RWPE2 (cell line): ENCODE measurements at places on chromosomes 5 and 9.

DNA sequence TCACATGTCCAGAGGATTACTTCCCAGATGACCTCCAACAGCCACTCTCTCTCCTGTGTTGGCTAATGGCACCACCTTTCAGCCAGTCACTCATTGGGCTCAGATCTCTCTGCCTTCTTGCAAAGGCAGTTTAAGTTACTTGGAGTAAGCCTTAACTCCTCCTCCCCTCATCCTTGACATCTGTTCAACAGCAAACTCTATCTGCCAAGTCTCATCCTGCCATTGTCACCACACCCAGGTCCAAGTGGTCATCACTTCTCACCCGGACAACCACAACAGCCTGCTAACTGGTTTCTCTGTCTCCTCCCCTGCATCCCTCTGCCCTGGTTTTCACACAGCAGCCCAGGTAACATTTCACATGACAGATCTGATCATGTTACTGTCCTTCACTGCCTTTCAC is 58.5 kb downstream of the DCP2 start:
- DNase-seq: no peak

DNA sequence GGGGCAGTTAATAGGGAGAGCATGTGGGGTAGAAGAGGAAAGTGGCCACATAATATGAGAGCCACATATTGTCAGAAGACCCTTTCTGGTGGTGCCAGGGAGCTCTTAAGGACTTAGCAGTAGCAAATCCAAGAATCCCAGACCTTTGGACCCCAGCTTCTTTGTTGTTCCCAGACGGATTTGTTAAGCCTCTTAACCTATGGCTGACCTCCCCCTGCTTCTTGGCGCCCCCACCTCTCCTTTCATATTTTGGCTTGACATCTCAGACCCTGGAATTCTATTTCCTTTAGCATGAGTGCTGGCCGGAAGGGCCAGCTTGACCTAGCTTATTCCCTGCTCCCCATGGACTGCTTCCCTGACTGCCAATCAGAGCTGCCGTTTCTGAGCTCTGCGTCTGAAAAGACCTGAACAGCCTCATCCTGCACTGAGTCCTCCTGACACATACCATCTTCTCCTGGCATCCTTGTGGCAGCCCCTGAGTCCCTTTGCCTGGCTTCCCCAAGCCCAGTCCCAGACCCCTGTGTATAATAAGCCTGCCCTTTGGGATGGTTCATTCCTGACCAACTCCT is 116.3 kb downstream of the PRKACG start:
- DNase-seq: no peak

DNA sequence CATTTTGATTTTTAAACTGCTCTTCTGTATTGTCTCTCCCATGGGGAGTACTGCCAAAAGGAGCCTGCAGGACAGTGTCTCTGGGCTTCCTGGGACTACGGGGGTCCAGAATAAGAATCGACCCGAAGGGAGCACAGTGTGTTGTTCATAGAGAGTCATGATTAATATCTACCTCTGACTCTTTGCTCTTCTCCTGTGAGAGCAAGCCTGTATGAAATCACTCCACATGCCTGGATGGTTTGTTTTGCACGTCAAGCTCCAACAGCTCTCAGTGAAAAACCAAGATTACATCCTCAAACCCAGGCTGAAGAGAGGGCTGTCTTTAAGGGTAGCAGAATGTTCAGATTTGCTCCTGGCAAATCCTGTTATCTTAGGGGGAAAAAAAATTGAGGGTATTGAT is 1860.0 kb upstream of the WWC1 start:
- no peak for DNase-seq

GRCh38 chr5:121378046-121378445 is 473.6 kb upstream of the FTMT start:
- DNase-seq: no peak

GRCh38 chr9:125993466-125993865 is 246.3 kb downstream of the PBX3 start:
- no peak for DNase-seq

DNA sequence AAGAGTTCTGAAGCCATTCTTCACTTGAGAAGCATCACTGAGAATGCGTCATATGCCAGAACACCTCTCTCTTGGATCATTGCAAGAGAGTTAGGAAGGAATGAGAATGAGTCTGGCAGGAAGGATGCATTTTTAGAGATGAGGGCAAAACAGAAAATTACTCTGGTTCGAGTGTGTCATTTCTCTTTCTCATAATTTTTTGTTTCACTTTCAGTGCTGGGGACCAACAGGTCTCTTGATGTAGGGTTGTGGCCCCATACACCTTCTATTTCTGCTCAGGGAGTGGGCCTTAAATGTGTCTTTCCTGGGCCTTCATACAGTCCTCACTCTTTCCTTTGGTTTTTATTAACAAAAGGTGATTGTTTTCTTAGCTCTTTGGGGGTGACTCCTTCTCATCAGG is 302.4 kb downstream of the NR3C1 start:
- no peak for DNase-seq

DNA sequence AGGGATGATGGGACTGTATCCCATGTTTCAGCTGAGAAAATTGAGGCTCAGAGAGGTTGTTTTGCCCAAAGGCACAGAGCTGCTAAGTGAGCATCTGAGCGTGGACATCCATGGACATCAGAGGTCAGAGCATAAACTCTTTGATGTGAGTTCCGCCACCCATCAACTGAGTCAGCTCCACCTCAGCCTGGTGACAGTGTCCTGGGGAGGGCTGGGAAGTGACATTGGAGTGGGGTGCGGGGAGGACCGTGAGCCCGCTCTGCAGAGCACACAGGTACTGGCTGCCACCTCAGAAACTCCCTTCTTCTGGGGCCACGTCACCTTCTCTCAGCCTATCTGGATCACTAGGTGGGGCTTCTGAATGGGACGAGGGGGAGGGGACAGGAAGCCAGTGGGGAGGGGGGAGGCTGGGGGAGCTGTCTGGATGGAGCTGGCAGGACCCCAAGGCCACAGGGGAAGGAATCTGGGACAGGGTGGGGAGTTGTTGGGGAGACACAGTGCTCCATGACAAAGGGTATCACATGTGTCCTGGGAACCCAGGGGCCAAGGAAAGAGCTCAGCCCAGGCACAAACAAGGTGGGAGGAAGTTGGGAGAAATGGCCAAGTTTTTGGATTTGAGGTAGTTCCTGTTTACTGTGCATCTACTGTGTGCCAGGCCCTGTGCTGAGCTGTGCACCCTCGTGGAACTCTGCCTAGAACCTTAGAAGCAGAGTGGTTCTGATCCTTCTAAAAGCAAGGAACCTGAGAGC is 2.5 kb downstream of the LAMC3 start:
- no peak for DNase-seq

- DNase-seq: no peak
Observed at GRCh38 chr5:88236866-88237642, 31.6 kb downstream of the TMEM161B start.

GRCh38 chr9:99184110-99184474 is 37.6 kb downstream of the ALG2 start:
- DNase-seq: no peak

DNA sequence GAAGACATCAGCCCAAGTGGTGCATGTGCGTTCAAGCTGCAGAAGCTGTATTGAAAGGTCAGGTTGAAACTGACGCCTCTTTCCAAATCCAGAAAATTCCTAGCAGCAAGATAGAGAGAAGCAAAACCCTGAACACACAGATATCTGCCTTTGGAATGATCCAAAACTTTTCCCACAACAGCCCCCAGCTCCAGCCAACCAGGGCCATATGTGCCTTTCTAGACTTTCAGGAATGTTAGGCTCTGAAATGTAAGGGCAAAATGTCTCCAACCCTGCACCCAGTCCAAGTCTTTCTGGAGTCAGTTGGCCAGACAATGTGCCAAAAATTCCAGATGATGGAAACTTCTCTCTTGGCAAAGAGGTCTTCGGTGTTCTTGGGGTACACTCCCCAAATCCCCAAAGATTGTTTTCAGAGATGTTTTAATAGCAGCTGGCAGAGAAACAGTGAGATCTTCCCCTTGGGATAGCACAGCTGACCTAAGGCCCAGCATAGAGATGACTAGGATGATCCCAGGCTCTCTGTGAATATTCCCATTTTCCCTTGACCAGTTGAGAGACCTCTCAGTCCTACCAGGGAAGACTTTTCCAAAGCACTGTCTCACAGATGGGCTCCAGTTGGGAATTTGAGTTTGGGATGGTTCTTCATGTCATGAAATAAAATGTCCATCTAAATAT is 440.4 kb upstream of the CD180 start:
- no peak for DNase-seq

DNA sequence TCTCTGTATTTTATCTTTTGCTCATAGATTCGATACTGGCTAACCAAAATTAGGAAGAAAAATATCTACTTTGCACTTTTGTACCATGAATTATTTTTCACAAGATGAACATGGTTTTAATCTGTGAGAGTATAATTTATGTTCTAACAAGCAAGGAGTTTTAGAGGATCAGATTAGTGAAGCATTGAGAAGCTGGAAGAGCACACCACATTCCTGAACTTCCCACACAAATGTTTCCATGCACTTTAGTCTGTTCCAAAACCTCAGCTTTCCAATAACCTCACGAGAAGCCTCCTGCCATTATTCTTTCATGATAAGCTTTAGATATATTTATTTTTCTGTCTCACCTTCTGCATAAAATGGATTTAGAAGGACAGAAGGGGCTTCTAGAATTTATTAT is 98.7 kb upstream of the MPDZ start:
- no peak for DNase-seq

- no peak for DNase-seq
Observed at GRCh38 chr5:176884571-176884890, 14.6 kb downstream of the HK3 start.

GRCh38 chr9:4614627-4615026 is 47.5 kb upstream of the PLPP6 start:
- DNase-seq: no peak

GRCh38 chr5:95973793-95974325 is 12.2 kb upstream of the ELL2 start:
- DNase-seq: no peak

DNA sequence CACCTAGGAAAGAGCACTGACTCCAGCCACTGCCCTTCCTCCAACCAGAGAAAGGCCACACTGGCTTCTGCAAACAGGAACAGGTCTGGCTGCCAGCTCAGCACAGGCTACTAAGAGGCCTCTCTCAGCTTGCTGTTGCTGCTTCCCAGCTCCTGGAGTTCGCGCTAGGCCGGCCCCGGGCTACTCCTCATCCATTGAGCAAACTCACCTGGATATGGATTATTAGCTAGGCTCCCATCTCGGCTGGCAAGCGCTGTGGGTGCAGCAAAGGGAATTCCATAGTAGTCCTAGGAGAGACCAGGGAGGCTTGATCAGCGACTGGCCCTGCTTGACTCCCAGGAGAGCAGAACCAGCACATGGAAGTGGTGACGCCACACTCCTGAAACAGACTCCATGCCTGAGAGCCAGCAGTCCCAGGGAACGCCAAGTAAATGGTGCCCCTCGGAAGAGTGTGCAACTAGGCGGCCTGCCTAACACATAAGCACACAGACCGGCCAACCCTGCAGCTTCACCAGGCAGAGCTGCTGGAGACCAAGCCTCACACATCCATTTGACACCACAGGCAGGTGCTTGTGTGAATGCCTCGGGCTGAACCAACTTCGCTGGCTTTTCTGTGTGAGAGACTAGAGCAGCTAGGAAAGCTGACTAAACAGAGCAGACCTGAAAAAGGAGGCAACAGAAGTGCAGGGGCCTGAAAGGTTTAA is 107.2 kb downstream of the UBE2R2 start:
- DNase-seq: no peak

- DNase-seq: no peak
Observed at GRCh38 chr5:145568581-145568980, 266.6 kb downstream of the PRELID2 start.

DNA sequence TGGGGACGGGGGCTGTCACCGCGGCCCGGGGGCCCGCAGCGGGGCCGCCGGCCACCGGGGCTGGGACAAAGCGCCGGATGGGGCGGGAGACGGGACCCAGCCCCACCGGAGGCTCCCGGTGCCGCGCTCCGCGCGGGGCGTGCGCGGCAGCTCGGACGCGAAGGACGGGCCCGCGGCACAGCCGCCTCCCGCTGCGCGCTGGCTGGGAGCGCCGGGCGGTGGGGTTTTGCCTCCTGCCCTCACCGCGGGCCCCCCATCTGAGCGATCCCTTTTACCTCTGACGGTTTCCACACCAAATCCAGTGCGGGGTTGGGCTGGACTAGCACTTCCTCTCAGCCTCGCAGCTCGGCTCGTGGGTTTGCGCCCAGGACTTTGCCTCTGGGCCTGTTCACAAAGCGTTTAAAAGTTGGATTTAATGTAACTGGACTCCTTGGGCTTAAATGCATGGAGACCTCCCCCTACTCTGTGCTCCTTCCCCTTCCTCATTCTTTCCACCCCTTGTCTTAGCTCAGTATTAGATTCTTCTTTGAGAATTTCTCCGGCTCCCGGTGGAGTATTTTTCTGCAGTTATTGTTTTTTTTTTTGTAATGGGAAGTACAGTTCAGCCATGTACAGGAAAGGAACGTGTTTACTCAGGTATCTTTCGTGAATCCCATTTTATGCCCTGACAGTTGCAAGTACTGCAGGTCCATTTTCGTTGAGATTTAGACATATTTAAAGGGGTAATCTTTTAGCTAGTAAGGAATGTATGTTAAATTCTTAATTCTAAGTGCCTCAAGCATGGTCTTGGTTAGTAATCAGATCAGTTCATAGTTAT is 691 bp downstream of the FCHO2 start:
- peak; percentile 70 for DNase-seq

DNA sequence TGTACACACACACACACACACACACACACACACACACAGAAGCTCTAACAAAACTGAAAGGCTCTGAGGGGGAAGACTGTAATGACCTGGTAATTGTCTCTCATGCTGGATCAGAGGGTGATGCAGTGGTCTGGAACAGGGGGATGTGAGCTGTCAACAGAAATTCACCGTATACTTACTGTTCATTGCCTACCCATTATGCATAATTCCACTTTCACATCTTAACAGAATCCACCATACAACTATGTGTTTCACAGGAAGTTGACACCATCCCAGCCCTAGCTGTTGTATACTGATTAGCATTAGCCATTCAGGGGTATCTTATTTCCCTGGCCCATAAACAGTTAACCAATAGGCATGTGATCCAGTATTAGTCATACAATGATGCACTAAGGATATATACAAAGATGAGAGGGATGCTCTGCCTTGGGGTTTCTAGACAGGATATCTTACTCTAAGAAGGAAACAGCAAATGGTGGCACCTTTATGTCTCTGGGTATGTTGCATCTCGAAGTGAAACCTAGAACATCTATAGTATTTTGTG is 396.5 kb upstream of the BRINP1 start:
- DNase-seq: no peak
